ENCODE measurements at places on chromosomes 2 and 18.

- no peak for DNase-seq
Measured at GRCh38 chr2:65655000-65655399, 222.6 kb upstream of the SPRED2 start.

DNA sequence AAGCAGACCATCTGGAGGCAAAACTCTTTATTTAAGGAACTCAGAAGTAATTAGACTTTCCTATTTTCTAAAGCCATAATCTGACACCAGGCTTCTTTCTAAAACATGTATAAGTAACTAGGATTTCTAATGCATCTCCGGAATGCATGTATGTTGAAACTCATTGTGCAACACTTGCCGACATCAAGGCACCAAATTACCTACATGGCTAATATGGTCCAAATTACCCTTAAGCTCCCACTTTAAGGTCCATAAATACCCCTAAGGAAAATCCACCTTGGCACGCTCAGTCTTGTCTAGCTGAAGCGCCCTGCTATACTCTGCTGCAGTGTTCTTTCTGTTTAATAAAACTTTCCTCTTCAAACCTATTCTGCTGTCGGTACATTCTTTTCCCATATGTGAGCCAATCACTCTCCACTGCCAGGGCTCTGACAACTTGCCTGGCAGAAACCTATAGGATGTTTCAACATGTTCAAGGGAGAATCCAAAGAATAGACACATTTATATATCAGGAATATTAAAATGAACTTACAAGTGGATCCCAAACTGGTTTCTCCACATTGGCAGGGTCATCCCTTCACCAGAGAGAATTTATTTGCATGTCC lies 171.9 kb downstream of the GALNT1 start:
- DNase-seq, result no peak

DNA sequence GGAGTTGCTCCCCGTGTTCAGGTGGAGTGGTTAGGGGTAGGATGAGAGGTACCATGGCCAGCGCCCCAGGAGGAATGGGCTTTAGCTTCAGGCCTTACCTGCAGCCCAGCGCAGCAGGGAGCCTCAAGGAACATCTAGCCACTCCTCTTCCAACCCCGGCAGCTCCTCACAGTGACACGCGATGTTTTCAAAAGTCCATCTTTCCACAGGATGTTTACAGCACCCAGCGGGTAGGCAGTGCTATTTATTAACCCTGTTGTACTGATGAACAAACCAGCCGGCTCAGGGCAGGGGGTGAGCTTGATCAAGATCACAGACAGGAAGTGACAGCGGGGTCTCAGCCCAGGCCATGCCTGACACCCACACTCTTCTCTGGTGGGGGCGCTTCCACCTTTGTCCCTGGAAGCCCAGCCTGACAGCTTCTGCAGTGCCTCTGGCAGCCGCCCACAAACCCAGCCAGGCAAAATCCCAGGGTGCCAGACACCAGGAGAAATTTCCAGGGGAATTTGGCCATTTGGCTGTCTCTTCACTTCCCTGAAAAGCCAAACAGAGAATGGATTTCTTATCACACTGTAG lies 18.4 kb upstream of the PRLH start:
- no peak for DNase-seq

DNA sequence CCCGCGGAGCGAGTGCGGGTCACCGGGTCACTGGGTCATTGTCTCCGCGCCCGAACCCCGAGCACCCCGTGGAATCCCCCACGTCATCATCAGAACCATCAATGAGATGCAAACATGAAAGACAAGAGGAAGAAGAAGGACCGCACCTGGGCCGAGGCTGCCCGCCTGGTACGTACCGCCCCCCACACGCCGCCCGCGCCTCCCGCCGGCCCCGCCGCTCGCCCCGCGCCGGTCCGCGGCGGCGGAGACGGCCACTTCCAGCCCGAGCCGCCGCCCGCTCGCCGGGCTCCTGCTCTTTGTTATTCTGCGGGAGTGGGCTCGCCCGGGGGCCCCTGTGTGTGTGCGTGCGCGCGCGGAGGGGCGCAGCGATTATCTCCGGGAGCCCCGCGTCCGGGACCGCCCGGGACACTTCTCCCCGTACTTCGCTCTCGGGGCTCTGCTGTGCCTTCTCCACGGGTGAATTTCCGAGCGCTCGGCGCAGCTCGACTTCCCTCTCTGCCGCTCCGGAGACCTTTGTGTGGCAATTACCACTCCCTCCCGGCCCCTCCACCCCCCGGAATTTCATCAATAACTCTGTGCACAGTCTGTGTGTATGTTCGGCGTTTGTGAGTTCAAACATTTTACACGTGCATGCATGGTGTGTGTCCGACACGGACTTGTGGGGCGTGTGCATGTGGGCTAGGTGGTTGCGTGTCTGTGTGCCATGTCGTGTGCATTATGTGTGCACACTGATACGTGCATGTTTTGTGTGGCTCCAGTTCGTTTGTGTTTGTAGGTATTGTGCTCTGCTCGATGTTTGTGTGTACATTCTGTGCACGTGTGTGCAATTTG lies 714 bp downstream of the ASXL3 start:
- DNase-seq, result no peak

DNA sequence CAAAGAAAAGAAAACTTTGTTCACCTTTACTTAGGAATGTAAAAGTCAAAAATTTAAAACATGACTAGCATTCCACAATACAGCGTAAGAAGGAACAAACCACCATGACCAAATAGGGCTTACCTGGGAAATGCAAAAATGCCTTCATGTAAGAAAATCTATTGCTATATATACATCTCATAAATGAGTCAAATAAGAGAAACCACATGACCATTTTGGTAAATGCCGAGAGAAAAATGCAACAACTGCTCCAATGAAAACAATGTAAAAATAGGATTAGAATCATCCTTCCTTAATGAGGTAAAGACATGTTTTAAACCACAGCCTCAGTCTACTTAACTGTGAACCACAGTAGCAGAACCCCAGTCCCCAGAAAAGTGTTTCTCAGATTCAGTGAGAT lies 49.4 kb downstream of the TGOLN2 start:
- no peak for DNase-seq

DNA sequence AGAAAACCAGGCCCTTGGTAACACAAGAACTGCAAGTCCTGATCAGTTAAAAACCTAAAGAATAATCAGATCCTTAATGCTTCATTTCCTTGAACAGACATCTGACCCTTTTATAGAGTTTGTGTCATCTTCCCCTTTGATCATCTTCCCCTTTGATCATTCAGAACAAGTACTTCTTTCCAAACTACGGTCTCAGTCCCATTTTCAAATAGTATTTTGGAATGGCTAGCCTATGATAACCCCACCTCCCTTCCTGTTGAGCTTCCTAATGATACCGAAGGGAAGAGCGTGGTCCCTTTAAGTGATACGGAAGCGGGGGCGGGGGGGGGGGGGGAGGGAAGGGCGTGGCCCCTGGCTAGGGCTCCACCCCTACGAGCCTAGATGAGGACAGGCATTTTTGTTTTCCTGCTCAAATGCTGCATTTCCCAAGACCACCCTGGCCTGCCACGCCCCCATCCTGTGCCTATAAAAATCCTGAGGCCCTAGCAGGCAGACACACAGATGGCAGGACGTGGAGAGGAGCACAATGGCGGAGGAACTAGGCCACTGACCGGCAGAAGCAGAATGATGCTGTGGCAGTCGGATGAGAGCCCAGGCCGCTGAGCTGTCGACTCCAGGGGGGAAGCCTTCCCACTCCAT lies 24.1 kb upstream of the CHRNA1 start:
- no peak for DNase-seq

DNA sequence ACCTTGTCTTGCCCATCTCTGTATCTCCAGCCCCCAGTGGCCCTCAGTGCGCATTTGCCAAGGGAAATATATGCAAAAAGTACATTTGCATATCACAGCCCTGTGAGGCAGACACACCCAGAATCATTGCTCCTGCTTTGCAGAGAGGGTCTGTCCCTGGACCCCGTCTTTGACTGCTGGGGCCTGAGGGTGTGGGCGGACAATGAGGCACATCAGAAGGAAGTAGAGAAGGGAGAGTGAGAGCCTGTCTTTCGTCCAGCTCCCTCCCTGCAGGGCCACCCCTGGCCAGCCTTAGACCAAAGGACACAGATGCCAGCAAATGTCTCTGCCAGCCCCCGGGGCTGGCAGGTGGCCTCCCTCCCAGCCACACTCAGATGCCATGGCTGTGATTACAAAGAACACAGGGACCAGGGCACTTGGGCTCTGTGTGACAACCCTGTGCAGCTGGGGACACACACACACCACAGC lies 516.2 kb upstream of the MYT1L start:
- DNase-seq, result no peak

DNA sequence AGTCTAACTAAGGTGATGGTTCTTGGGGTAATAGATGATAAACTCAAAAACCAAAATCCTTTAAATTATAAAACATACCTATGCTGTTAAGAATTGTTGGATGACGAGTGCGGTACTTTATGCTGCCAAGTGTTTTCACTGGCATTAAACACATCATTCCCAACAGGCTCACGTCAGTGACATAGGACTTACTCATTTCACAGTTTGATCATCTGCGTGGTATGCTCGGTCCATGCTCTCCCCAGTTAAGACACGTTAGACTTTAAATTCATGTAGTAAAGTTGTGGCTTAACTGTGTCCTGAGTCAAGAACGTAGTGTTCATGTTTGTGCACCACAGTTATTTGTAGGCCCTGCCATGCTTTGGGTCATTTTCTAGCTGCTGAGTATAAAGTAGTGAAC lies 125.6 kb upstream of the MYT1L start:
- DNase-seq, result no peak

DNA sequence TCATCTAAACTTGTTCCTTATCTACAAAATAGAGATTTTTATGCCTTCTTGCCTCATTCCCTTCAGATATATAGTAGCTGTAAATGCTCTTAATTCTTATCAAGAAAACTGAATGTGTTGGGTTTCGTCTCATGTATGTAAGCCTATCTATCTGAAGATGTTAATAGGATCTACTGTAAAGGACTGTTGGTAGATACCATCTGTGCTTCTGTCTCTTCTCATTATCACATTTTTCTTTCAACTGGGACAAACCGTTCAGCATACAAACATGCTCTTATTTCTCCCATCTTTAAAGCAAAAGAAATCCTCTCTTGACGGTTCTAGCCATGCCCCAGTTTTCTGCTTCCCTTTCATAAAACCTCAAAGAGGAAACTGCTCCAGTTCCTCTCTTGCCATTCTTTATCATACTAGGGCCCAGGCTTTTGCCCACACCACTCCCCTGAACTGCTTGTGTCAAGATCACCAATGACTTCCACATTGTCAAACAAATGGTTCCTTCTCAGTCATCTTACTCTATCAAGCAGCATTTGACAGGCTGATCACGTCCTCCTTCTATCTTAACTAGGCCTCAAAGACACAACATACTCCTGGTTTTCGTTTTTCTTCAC lies 88.7 kb downstream of the ARHGEF33 start:
- no peak for DNase-seq

- DNase-seq, result no peak
Measured at GRCh38 chr2:30978854-30979253, 159.4 kb downstream of the GALNT14 start.

DNA sequence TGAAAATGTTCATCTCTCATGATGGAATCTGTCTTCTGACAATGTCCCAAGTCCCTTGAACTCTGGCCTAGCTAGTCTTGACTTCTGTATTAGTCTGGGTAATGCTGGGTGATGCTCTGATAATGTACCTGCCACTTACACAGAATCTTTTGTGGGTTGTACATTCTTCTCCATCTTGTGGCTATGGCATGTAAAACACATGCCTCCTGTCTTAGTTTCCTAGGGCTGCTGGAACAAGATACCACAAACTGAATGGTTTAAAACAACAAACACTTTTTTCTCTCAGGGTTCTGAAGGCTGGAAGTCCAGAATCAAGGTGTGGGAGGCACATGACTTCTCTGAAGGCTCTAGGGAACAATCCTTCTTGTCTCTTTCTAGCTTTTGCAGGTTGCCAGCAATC lies 57.1 kb downstream of the RAPGEF4 start:
- no peak for DNase-seq

DNA sequence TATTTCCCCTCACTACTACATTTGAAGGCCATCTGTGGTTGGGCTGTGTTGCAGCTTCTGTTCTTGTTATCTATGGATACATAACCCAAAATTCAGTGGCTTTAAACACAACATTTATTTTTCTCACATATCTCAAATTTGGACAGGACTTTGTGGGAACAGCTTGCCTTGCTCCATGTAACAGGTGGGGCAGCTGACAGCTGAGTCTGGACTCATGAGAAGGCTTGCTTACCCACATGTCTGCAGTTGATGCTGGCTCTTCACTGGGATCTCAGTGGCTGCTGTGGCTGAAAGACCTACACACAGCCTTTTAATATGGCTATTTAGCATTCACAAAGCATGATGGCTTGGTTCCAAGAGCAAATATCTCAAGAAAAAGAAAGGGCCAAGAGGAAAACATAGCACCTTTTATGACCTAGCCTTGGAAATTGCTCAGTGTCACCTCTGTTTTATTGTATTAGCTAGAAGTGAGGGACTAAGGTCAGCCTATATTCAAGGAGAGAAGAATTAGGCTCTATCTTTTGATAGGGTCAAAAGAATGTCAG lies 296.8 kb upstream of the ZNF521 start:
- DNase-seq, result no peak

DNA sequence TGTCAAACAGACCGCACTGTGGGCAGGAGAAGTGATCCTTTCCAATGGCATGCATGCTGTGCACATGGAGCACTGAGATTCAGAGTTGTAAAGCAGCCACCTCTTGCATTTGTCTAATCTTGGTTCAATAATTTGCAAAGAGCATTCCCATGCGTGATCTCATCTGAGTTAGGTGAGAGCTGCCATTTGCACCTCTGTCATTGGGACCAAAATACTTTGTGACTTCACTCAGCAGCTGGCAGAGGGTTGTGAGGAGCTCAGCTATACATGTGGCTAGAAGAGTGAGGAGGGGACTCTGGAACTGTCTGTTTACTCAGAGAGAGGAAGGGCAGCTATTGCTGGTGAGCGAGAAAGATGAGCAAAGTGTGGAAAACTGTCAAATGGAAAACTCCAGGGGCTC lies 265.1 kb upstream of the TNP1 start:
- DNase-seq, result no peak

- no peak for DNase-seq
Measured at GRCh38 chr2:95268211-95269035, 5.8 kb upstream of the PROM2 start.

Measured in activated naive CD4-positive, alpha-beta T cell treated with Interleukin-2 at 50 U/mL for 16 hours (primary cell).